NCI-H2081 (cell line): ENCODE measurements at places on chromosomes 16 and 17.
A peak's percentile ranks its signal among the peaks of the same experiment; 100 is the strongest.

GRCh38 chr17:73478768-73479424 is 165.3 kb downstream of the SDK2 start:
- no peak for DNase-seq

DNA sequence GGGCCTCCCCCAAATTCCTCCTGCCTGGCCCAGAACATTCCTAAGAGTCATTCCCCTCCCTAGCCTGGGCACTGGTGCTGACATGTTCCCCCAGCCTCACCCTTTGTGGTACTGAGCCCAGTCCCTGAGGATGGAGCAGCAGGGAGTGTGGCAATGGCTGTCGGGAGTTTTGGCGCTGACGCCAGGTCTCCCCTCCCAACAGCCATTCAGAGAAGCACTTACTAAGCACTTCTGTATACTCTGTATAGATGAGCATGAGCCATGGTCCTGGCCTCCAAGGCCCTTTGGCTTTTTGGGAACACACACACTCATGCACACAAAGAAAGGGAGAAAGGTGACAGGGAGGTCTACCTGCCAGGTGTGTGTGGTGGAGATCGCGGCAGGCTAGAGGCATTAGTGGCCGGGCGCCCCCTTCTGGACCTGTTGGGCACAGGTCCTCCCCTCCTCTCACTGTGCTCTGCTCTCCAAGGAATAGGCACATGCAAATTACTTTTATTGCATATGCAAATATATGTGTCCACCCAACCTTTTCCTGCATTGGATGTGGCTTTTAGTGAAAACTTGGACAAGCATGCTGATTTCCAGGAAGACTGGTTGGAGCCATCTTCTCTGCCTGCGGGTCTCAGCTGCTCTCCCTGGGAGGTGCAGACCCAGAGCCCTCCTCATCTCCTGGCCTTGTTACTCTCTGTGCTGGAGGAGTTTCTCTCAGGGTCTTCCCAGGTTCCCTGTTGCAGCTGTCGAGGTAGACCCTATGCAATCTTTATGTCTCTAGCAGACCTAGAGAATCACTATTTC is 17.4 kb upstream of the C17orf107 start:
- peak; percentile 63 for DNase-seq

- no peak for DNase-seq
Observed at GRCh38 chr16:50021544-50021943, 3.5 kb upstream of the CNEP1R1 start.

DNA sequence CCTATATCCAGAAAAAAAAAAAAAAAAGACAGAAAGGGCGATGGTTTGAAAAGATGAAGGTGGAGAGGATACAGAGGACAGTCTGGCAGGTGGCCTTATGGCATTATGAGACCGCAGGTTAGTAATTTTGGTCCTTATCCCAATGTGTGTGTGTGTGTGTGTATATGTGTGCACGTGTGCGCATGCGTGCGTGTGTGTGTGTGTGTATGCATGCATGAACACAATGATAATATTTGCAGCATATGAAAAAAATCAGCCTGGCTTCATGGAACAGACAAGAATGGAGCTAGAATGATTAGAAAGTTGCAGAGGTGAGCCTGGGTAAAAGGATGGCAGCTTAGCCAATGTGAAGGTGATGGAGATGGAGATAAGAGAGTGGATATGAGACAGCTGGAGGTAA is 83.4 kb downstream of the LYRM1 start:
- no peak for DNase-seq

- peak; percentile 82 for DNase-seq
Observed at GRCh38 chr16:19389246-19389645, 28.4 kb upstream of the TMC5 start.

DNA sequence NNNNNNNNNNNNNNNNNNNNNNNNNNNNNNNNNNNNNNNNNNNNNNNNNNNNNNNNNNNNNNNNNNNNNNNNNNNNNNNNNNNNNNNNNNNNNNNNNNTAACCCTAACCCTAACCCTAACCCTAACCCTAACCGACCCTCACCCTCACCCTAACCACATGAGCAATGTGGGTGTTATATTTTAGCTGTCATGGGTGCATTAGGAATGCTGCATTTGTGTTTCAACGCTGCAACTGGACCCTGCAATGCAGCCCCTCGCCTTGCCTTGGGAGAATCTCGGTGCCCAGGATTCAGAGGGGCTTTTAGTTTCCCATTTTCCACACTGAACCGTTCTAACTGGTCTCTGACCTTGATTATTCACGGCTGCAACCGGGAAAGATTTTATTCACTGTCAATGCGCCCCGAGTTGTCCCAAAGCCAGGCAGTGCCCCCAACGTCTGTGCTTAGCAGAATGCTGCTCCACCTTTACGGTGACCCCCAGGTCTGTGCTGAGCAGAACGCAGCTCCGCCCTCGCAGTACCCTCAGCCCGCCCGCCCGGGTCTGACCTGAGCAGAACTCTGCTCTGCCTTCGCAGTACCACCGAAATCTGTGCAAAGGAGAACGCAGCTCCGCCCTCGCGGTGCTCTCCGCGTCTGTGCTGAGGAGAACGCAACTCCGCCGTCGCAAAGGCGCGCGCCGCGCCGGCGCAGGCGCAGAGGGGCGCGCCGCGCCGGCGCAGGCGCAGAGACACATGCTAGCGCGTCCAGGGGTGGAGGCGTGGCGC is 43.3 kb downstream of the POLR3K start:
- DNase-seq, result no peak

GRCh38 chr17:70310221-70310672 is 140.9 kb downstream of the KCNJ2 start:
- DNase-seq, result no peak

GRCh38 chr17:38617074-38617860 is 11.5 kb upstream of the SRCIN1 start:
- DNase-seq, result no peak

- no peak for DNase-seq
Observed at GRCh38 chr16:11213373-11213772, 42.6 kb downstream of the SOCS1 start.

DNA sequence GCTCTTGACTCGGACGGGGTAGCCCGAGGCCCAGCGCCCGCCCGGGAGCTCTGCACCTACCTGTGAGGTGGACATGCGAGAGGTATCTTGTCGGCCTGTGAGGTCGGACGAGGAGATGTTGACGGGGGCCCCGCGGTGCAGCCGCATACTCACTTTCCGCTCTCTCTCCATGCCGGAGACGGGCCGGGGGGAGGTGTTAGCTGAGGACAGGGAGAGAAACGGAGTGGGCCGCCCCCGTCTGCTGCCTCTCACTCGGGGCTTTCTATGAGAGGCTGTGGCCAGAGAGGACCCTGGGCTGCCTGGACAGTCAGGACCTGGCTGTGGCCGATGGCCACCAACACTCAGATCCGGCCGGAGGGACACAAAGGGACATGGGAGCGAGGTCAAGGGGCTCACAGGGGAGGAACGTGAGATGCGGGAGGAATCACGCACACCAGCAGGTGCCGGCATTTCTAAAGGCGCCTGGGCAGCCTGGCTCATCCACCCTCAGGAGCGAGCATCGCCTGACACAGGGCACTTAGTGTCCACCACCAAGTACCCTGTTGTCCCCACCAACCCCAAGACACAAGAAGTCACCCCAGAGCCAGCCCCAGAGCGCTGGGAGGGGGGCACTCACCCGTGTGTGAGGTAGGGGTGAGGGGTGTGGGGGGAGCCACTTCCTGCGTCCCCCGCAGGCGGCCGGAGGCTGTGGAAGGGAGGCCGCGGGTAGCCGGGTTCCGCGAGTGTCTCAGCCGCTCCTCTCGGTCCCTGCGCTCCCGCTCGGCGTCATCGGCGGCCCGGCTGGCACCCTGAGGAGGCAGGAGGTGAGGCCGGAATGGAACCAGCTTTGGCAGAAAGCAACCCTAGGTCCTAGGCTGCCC is 20.2 kb downstream of the SLC16A3 start:
- no peak for DNase-seq

DNA sequence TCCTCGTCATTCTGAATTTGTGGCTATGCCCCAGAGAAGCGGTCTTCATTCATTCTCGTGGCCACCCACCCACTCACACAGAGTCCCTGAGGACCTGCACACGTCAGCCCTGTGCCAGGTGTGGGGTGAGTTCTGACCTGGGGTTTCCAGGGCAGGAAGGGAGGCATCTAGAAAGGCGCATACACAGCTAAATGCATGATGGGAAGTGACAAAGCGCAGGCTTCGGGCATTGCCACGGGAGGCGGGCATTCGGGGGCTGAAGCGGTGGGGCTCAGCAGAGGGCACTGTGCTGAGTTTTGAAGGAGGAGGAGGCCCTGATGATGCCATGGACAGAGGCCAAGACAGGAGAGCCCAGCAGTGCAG is 10.9 kb downstream of the UBALD2 start:
- no peak for DNase-seq

GRCh38 chr16:56351481-56351880 is 73.9 kb downstream of the AMFR start:
- no peak for DNase-seq

DNA sequence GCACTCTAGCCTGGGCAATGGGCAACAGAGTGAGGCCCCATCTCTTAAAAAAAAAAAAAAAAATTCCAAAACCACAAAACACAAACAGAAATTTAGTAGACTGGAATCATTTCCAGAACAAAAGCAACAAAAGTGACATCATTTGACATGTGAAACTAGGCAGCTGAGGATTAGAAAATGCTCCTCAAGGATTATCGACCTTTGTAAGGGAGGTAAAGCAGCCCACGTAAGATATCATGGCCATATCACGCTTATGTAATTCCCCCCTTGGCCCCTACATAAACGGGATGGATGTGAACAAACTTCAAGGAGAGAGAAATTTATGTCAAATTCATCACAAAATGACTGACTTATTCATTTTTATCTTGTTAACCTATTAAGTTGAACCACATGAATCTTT is 83.3 kb downstream of the WDR59 start:
- DNase-seq, result no peak

GRCh38 chr16:75230471-75231110 is 11.8 kb downstream of the CTRB1 start:
- no peak for DNase-seq

DNA sequence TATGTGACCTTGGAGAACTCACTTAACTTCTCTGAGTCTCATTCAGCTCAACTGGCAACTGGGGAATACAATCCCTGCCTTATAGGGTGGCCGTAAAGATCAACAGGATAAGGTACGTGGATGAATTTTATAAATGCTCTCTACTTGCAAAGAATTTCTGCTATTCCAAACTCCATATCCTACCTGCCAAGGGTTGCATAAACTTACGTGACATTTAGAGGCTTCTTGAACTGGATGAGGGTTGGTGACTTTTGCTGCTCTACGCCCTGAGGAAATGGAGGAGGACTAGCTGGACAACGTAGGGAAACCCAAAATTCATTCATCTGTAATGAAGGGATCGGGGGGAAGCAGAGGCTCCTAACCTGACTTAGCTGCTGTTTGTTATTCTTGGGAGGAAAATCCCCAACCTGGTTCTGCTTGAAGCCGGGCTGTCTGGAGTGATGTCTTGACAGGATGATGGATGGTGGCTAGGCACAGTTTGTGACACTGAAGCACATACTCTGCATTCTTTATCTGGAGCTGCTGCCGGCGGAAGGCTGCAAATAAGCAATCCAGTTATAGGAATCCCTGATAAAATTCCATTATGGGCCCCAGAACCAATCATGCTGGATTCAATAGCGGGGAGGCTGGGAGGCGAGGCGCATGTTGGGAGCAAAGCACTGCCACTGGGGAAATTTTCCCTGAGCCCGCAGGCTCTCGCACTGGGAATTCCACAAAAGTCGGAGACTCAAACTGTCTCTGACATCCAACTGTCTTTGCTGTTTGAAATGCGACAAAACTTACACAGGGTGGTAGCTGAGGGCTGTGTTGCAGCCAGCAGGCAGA is 94.7 kb upstream of the SDK2 start:
- DNase-seq, result no peak

GRCh38 chr17:14748036-14748710 is 447.3 kb downstream of the HS3ST3B1 start:
- DNase-seq, result no peak

DNA sequence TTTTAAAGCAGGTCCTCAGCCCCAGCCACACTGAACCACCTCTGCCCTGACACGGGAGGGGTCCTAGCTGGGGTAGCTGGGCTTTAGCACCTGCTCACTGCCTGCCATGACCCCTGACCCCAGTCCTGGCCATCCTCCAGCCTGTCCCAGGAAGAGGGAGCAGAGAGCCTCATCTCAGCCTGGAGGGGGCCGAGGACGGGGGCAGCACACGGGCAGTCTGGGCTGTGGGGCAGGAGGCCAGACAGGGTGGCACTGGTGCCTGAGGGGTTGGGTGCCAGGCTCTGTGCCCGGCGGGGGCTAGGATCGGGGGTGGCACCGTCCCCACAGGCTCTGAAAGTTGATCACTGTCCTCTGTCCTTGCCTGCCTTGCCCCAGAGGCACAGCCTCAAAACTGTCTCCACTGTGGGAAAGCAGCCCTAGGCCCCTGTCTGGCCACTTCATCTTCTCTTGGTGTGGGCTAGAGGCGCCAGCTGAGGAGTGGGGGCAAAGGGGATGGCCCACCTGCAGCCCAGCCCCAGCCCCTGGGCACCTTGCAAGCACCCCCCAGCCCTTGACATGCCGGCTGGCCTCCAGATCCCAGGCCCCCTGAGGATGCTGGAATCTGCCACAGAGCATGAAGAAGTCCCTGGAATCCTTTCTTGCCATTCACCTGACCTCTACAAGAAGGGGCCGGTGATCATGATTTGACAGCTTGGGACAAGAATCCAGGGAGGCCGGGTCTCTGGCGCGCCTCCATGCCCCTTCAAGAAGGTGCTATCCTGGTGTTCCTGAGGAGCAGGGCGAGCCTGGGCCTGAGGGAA is 15.7 kb downstream of the ENDOV start:
- DNase-seq, result no peak

GRCh38 chr17:37384560-37385149 is 8.9 kb downstream of the C17orf78 start:
- DNase-seq, result no peak

DNA sequence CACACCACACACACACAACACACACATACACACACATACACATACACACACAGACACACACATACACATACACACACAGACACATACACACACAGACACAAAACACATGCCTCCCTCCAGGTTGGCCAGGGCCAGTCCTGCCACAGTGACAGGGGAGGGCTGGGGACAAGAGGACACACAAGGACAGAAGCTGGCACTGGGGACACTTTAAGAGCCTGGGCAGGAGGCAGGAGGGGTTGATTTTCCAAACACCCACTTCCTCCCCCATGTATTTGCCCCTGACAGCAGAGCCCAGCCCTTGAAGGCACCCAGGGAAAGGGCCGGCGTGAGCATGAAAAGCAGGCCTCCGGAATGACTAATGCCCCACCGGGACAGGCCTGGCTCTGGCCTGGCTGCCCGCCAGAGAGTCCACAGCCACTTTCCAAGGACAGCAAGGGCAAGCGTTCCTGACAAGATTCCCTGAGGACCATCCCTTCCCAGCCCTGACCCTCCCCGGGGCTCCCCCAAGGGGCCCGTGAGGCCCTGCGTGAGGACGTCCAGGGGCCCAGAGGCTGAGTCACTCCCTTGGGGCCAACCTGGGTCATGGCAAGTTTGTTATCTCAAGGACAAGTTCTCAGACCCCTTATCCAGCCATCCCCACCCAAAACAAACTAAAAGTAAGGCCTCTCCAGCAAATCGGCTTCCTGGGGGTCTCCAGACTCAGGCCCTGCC is 235.6 kb downstream of the ZNF423 start:
- no peak for DNase-seq
